ENCODE measurements at places on chromosomes 5 and 9. TPM values are rescaled to one million over a fixed set of nuclear protein-coding genes. Genes with fewer than 3 reads are reported as not detected.

GRCh38 chr5:178624631-178625546, 2.0 kb downstream of the CLK4 start:
- H3K27me3 ChIP-seq: no peaks in the 10 kb centered on the region
- peaks cover 3% of the 10 kb centered on the region for H3K4me1 ChIP-seq
- peak overlapping the region; percentile 74 for H3K4me3 ChIP-seq
- H3K36me3 ChIP-seq: no peaks in the 10 kb centered on the region
- H3K27ac ChIP-seq: no peak overlapping the region

- no peaks in the 10 kb centered on the region for H3K36me3 ChIP-seq
- DNase-seq: no peak
- H3K27me3 ChIP-seq: no peaks in the 10 kb centered on the region
- no peak overlapping the region for H3K27ac ChIP-seq
- no peak overlapping the region for H3K4me3 ChIP-seq
These were observed 105.6 kb downstream of the PSD2 start for GRCh38 chr5:139901251-139901575.

The ZNF658 gene
- total RNA-seq: 7.9 TPM

The LAMC3 gene
- total RNA-seq: 1.6 TPM

The SOHLH1 gene
- not detected for total RNA-seq

DNA sequence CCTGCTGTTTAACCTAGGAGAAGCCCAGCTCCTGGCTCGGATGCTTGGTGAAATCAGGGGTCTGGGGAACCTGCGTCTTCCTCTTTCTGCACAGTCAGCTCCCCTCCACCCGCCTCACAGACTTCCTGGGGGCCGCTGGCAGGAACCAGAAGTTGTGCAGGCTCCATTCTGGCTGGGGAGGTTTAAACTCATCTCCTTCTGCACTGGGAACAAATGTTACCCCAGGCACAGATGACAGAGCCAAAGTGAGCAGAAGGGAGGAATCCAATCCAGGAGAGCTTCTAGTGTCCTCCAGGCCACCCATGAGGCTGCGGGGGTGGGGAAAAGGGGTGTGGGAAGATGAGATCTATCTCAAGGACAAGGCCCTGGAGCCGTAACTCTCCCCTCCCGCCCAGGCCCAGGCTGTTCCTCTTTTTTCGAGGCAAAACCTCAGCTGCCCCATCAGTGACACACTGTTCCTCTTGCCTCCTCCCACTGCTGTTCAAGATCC, 31.2 kb downstream of the KCNMB1 start:
- peaks cover 15% of the 10 kb centered on the region for H3K4me1 ChIP-seq
- H3K36me3 ChIP-seq: no peaks in the 10 kb centered on the region
- no peak overlapping the region for H3K27ac ChIP-seq
- no peak for DNase-seq
- H3K27me3 ChIP-seq: no peaks in the 10 kb centered on the region
- no peak overlapping the region for H3K4me3 ChIP-seq
